ENCODE measurements at places on chromosomes 6 and 20.

DNA sequence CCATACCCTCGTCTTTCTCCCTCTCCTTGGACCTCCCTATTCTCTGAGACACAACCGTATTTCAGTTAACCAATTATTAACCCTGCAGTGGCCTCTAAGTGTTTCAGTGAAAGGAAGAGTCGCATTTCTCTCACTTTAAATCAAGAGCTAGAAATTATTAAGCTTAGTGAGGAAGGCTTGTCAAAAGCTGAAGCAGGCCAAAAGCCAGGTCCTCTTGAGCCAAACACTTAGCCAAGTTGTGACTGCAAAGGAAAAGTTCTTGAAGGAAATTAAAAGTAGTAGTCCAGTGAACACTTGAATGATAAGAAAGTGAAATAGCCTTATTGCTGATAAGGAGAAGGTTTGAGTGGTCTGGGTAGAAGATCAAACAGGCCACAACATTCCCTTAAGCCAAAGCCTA lies 58.3 kb downstream of the SNX9 start:
- DNase-seq: no peak

- no peak for DNase-seq
Measured at GRCh38 chr6:130928158-130928912, 101.1 kb downstream of the SMLR1 start.

DNA sequence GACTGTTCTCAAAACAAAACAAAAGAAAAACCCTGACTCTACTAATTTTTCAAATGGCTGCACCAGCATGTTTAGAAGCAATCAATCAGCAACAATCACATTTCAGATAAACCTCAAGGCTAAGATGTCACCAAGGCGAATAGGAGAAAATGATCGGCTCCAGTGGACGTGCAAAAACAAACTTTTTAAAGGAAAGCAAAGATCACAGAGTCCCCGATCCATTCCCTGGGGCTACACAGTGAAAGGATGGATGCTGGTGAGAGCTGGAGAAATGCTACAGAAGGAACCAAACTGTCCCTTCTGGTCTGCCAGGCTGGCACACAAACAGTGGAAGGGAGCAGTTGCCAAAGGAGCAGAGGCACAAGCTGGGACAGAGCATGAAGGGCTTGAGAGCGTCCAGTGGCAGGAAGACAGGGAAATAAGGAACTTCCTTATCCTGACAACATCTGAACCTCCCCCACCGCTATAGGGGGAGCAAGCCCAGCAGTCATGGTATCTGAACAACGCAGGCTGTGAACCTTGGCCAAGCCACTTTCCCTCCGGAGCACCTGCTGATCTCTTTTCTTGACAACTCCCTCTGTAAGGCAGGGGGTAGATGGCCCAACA lies 73.7 kb upstream of the HIVEP1 start:
- peak; percentile 81 for DNase-seq

GRCh38 chr6:161091972-161092701 lies 100.6 kb downstream of the MAP3K4 start:
- no peak for DNase-seq

- DNase-seq: peak; percentile 54
Measured at GRCh38 chr6:25229671-25230321, 49.4 kb upstream of the CARMIL1 start.
